Stimulated activated CD4-positive, alpha-beta T cell treated with anti-CD3 and anti-CD28 coated beads, TNF-alpha, amount 100 ng/mL, for 1 hour (primary cell): ENCODE measurements at places on chromosomes 1 and 21.
A peak's percentile ranks its signal among the peaks of the same experiment; 100 is the strongest.

DNA sequence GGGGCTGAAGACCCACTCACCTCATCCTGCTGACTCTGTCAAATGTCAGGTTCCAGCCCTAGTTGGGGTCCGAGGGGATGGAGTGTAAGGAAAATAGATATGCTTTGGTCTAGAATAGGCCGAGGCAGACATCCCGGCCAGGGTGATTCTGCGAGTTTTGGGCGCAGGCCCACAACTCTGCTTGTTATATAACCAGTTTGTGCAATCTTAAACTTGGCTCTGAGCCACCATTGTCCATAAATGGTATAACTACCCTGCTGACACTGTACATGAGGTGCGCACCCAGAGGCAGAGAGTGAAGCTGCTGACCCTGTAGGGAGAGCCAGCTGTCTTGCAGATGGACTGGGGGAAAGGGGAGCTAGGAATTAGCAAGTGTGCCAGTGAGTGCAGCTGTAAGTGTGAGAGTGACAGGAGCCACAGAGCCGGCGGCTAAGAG lies 1388.8 kb downstream of the AMY1C start:
- no peak for DNase-seq

DNA sequence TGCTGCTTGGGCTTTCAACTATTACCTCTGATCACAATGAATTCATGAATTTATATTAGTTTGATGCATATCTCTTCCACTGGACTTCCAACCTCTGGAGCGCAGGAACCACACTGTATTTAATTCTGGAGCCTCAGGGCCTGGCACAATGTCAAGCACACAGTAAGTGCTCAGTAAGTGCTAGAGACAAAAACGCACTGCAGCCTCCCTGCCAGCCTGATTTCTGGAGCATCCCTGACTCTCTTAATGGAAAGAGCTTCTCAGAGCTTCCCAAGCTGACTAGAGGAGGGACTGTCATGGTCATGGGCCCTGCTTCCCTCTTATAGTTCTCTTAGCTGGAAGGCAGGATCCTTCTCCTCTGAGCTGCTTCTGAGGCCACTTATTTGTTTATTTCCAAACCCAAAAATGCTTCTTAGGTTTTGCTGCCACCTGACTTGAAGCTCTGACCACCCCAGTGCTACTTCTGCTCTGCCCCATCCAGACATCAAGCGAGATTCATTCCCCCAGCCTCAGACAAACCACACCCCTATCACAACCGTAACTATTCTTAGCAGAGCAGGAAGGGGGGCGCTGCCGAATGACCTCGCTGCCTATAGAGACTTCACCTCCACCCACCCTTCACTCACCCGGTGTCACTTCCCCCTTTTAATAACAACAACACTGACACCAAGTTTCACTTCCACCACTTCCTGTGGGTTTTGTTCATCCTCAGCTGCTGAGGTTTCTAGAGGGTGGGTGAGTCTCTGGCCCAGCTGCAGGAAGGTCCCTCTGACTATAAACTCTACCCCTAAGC lies 33.6 kb downstream of the NUAK2 start:
- DNase-seq: peak; percentile 69

DNA sequence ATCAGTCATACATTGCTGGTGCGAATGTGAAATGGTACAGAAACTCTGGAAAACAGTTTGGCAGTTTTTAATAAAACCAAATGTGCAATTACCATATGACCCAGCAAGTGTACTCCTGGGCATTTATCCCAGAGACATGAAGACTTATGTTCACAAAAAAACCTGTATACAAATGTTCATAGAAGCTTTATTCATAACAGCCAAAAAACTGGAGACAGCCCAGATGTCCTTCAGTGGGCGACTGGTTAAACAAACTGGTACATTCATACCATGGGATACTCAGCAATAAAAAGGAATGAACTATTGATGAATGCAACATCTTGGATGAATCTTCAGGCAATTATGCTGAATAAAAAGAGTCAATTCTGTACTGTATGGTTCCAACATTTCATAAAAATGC lies 97.8 kb downstream of the DTL start:
- no peak for DNase-seq

DNA sequence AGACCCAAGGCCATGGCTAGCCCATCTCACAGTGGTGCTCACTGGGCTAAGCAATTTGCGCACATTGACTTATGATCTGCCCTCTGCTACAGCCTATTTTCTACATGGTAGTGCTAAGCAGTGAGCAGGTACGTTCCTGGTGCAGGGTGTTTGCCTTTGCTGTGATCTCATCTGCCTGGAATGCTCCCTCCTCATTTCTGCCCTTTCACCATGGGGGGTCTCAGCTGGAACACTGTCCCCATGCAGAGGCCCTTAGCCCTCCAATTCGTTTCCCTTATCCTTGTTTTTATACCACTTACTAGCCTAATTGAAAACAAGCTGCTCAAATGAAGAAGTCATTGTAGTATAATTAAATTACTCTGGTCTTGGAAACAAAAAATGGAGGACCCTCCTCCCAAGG lies 2.0 kb upstream of the B3GALT5 start:
- DNase-seq: no peak

- DNase-seq: no peak
Measured at GRCh38 chr1:186807163-186807562, 21.6 kb upstream of the PLA2G4A start.

DNA sequence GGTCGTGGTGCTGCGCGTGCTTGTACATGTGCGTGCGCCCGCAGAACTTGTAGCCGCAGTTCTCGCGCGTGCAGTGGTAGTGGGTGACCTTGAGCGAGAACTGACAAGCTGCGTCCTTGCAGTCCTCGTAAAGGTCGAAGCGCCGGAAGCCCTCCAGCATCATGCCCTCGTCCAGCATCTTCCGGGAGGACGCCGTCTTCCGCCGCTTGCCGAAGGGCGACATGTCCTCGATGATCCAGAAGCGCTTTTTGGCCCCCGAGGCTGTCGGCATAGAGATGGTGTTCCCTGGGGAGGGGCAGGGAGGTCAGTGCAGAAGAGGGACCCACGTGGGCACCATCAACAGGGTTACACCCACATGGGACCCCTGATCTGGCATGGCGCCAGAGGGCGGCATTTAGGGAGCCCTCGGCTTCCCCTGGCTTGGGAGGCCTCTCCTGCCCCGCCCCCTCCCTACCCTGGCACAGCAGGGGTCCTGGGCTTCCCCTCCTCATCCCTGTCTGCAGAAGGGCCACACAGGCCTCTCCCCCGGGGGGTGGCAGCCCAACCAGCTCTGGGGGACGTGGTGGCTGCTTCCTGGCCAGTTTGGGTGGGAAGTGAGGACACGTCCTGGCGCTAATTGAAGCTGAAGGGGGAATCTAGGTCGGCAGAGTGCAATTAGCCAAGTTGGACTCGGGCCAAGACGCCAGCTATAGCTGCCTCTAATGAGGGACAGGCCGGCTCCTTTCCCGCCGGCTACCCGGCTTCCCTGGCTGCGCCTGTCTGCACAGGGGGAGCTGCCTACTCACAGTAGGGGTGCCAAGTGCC lies 156.5 kb downstream of the CASZ1 start:
- no peak for DNase-seq
